Left renal pelvis (tissue), 4 donors: ENCODE measurements at places on chromosomes 5 and 9.

DNA sequence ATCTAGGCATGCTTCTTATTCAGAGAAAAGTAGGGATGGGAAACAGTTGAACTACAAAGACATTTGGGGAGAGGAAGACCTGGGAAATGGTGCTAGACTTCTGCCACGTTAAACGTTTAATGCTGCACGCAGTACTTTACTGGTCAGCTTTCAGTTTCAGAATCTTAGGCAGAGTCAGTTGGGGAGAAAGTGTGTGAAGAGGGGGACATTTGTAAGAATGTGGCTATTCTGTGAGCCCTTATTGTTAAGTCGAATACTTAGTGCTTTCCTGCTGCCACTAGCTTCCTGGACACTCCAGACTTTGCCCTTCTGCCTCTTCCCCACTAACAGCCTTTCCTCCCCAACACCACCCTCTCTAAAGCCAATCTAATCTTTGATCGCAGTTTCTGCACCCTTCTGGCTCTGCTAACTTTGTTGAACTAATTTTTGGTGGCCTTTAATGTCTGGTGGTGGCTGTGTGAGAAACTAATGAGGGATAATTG, 6.1 kb downstream of the CYSTM1 start:
- no peak for DNase-seq

GRCh38 chr9:126452106-126452505, 125.5 kb downstream of the MVB12B start:
- DNase-seq, result no peak

- DNase-seq, result no peak
Measured at GRCh38 chr5:22238047-22238446, 615.1 kb downstream of the CDH12 start.

DNA sequence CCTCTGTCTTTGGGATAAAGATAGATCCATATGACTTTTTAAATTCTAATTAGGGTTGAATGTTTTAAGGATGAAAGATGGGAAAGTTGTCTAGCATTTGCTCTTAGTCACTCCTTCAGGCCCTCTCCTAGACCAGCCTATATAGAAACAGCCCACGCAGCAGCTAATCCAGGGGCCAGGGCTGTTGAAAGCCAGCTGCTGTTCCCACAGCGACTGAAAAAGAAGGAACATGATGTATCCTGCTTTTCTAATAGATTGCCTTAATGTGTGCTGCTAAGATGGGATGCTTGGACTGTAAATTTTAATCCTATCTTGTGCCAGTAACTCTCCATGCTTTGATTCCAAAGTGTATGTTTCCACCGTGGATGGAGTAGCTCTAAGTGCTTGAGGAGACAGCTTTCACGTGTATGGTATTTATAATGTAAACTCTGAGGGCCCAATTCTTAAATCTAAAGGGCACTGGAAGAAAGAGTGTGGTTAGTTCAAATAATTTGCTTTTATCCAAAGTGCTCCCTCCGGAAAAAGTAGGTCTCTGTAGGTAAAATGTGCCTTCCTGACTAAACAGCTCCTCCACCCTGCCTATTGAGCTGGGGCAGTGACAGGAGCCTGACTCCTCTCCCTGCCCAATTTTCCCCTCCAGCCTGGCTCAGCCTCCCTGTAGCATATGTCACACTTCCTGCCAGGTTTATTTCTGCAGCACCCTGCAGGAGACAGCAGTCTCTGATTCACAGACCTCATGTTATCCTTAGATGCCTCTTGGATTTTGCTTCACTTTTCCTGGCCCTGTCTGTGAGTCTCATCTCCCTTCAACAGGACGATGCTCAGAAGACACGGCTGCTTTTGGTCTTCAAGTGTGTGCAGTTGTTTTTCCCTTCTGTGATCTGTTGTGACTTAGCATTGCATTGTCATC, 33.2 kb downstream of the SLC36A1 start:
- DNase-seq, result no peak

DNA sequence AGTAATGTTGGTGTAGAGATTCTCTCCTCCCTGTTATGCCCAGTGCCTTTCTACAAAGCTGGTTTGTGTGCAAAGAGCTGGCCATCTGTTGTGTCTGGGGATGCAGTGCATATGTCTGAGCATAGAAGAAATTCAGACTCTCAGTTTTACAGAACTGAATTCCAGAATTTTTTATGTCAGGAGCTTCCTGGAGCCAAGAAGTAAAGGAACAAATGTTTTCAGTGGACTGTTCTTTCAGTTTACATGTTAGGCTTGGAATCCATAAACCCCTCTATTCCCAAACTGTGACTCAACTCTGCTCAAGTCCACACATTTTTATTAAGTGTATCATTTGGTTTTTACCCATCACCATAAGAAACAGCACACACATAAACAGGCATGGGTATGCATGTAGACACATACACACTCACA, 366.0 kb downstream of the BRINP1 start:
- no peak for DNase-seq

DNA sequence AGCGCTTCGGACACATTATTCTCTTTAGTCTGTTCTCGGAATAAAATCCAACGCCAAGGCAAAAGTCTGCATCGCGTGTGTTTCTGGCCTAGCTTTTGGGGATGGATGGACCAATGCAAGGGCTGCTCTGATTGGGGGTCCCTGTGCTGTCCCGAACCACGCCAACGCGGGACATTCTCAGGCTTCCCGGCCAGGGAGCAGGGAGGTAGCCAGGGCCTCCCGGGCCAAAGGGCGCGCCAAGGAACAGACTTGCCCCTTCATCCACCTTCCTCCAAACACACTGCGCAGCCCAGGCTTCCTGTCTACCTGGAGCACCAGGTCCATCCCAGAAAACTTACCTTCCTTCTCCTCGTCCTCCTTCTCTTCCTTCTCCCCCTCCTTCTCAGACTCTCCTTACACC, 113.0 kb upstream of the SELENOP start:
- no peak for DNase-seq

- no peak for DNase-seq
Measured at GRCh38 chr9:83582029-83582428, 40.9 kb upstream of the IDNK start.

- no peak for DNase-seq
Measured at GRCh38 chr5:22226423-22226822, 626.7 kb downstream of the CDH12 start.

- DNase-seq, result no peak
Measured at GRCh38 chr9:68714416-68715180, 9.6 kb downstream of the PIP5K1B start.

GRCh38 chr5:139079225-139079990, 118.8 kb downstream of the SIL1 start:
- DNase-seq, result no peak

- DNase-seq, result no peak
Measured at GRCh38 chr5:91379246-91379913, 3.7 kb downstream of the ARRDC3 start.
